ENCODE measurements at places on chromosomes 6 and 20.

DNA sequence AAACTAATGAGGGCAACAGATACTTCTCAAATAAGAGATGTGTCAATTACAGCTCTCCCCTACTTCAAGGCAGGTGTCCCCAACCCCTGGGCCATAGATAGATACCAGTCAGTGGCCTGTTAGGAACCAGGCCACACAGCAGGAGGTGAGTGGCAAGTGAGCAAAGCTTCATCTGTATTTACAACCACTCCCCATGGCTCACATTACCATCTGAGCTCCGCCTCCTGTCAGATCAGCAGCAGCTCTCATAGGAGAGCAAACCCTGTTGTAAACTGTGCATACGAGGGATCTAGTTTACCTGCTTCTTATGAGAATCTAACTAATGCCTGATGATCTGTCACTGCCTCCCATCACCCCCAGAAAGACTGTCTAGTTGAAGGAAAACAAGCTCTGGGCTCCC lies 422.1 kb downstream of the GJA1 start:
- no peak for DNase-seq

DNA sequence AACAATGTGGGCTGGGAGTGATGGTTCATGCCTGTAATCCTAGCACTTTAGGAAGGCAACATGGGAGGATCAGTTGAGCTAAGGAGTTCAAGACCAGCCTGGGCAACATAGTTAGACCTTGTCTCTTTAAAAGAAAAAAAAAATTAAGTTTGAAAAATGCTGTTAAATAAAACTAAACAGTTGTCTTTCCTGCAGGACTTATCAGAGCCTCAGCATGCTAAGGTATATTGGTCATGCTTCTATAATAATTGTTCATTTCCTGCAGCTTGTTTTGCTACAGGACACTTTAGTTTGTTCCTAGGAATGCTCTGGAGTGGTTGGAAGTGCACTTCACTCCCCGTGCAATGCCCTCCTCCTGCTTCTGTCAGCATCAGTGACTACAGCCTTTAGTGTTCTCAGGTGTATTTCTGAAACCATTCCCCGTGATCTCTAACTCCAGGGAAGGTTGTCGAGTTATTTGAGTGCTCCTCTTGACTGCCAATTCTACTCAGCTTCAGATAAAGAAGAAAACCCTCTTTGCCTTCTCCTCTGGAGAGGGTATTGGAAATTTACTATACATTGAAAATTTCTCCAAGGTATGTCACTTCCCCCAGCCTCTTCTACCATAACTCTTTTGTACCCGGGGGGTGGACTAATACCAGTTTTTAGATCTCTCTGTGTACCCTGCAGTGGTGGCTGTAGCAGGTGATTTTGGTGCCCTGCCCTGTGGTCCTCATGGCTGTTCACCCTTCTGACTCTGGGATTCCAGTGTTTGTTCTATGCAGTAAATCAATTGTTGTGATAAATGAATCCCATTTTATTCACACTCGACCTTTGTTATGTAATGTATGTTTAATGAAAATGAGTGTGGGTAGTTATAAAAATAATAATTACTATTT lies 33.8 kb downstream of the NHLRC1 start:
- no peak for DNase-seq

DNA sequence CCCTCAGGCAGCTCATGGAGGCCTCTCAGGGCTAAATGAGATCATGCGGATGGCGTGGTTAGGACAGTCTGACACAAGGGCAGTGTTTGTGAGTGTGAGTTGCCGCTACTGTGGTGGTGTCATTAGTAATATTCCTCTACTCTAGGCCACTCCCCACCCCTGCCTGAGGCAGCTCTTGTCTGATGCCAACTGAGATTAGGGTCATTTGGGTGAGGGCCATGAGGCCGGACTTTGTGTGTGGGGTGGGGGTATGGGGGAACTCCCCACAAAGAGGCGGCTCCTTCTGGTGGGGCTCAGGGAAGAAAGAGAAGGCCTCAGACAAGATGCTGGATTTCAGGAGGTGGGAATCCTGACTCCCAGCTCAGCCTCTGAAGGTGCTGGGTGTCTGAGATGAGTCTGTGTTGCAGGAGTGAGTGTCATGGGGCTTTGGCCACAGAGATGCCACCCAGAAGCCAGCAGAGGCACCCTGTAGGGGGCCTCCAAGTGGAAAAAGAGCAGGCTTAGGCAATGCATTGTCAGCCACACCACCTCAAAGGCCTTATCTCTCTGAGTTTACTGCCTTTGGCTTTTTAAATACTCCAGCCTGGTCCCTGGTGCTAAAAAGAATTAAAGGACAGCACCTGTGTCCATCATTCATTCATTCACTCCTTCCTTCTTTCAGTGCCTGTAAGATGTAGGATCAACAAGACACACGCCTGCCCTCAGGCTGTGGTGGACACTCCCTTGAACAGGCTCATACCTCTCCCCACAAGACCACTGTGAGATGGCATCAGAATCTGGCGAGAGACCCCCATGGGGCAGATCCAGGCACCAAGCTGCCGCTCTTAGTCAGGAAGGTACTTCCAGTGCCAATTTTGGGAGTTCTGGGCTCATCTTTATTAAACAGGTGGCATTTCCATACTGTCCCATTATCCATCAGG lies 175.2 kb downstream of the MRPL14 start:
- no peak for DNase-seq

DNA sequence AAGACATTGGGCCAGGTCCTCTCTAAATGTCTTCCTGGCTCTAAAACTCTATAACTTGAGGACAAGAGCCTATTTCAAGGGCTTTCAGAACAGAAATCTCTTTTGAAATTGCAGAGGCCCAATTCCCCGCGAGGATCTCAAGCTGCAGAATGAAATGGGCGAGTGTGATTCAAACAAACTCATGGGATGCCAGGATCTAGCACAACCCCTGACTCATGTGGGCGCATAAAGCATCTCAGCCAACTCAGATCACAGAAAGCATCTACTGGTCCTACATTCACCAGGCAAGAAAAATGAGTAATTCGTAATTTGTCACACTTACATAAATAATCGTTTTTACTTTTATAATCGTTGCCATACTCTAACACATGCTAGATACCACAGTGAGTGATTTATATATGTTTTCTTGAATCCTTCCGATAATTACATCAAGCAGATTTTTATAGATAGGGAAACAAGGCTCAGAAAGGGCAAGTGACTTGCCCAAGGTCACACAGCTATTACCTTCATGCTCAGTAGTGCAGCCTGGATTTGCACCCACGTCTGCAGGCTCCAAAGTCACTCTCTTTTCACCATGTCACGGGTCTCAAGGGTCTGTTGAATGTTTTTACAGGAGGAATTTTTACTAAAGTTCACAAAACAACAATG lies 26.2 kb downstream of the FOXF2 start:
- DNase-seq, result no peak

- no peak for DNase-seq
Measured at GRCh38 chr20:47126709-47127108, 229.8 kb downstream of the ZMYND8 start.

- no peak for DNase-seq
Measured at GRCh38 chr6:106906232-106906631, 68.3 kb downstream of the CD24 start.

DNA sequence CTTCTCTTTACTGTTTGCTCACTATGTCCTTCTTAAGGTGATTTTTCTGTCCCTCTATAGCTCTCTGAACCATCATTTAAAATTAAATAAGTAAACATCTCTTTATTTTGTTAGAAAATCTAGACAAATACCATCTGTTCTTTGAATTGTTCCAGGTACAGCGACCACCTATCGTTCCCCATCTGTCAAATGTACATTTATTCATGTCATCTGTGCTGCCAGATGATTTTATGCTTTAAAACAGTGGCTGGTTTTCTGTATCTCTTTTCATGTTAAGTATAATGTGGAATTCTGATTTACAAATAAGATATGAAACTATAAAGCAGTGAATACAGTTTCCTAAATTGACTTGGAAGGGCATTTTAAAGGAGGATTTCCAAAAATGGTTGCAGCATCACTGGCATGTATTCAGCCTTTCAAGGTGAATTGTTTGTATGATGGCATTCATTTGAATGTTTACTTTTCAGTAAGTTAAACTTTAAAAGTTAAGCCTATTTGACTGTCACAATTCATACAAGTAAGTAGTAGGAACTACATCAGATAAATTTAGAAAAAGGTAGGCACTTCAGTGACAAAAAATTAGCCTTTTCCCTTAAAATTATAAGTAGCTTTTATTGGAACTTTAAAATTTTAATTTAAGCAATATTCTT lies 92.6 kb upstream of the CLVS2 start:
- DNase-seq, result no peak

- DNase-seq, result no peak
Measured at GRCh38 chr20:63140514-63141433, 75.2 kb downstream of the YTHDF1 start.

DNA sequence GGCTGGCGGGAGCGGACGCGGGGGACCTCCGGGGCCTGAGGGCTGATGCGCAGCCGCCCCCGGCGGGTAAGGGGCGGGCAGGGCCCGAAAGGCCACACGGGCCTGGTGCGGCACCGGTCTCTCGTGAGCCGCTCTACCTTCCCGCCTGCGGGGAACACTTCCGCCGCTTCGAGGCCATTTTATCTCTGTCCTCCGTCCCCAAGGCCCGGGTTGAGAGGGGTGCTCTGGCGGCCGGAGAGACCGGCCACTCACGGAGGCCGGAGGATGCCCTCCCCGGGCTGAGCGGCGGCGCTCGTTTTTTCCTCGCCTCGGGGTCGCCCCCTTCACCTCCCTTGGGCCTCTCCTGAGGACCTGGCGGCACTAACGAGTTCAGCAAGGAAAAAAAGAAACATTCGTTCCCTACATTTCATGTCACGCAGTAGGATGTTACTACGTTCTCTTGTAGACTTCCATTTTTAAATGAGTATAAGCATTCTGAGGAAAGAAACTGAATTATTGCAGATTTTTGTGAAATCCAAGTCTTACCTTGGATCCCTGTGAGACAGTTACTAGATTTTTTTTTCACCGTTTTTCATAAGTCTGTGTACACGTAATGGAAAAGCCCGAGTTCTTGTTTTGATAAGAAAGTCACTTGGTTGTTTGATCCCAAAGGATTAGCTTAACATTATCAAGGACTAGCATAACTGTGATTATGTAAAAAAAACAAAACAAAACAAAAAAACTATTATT lies 575 bp downstream of the WTAP start:
- no peak for DNase-seq

DNA sequence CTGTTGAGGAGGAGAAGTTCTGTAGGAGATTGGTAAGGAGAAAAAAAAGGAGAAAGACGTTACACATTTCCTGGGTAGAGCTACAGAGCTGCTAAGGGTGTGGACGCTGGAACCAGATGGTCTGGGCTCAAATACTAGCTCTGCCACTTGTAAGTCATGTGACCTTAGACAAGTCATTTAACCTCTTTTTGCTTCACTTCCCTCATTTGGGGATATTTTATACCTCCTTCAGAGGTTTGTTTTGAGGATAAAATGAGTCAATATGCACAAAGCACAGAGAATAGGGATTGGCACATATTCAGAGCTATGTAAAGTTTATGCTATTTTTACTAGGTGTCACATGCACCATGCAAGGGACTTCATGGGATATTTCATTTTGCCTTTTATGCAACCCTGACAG lies 708.8 kb downstream of the DHX35 start:
- DNase-seq, result no peak

- no peak for DNase-seq
Measured at GRCh38 chr20:14498772-14499171, 161.4 kb upstream of the FLRT3 start.

DNA sequence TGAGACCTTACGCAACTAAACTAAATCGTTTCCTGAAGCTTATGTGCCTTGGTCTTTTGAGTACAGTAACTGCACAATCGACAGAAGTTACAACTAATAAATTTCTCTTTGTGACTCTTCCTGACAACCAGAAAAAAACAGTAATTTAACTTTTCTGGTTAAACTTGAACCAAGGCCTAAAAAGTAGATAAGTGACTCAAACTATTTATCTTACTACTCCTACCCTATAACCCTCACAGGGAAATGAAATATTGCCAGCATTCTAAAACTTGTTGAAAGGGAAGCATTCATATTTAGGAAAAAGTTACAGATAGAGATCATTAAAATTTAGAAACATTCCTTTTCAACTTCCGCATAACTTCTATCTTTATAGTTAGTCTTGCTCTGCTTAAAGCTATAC lies 1034.4 kb downstream of the EYS start:
- DNase-seq, result no peak

DNA sequence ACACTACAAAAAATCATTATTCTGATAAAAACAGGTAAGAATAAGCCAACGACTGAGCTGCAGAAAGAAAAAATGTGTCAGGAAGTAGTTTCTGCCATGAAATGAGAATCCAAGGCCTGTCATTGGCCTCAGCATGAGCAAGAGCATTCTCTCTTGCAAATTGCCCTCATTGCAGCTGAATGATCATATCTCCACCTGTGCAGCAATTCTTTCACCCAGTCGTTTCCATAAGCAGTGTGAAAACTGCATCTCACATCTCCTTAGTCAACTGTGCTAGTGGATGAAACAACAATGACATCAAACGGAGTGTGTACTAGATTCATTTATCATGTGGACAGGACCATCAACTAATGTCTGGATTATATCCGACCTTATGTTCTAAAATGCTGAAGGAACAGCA lies 88.2 kb upstream of the STXBP5 start:
- no peak for DNase-seq

- DNase-seq, result no peak
Measured at GRCh38 chr6:56618050-56618449, 24.6 kb downstream of the DST start.

DNA sequence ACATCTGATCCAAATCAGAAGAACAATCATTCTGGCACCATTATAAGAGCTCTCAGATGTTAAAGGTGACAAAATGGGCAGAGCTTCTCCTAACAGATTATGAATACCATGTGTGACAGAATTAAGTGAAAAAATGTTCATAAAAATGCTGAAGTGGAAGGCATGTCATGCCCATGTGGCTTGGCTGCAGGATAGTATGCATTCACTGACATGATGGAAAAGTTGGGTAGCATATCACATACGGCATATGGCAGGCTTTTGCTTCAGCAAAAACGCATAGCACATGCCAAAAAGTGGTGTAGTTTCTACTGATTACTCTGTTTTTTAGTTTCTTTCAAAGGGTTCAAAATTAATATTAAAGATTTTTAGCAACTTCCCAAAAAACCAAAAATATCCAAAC lies 731.5 kb upstream of the EPHA7 start:
- DNase-seq, result no peak

GRCh38 chr20:11810311-11811083 lies 107.2 kb upstream of the BTBD3 start:
- DNase-seq, result no peak

GRCh38 chr6:68760941-68761676 lies 126.0 kb downstream of the ADGRB3 start:
- no peak for DNase-seq

DNA sequence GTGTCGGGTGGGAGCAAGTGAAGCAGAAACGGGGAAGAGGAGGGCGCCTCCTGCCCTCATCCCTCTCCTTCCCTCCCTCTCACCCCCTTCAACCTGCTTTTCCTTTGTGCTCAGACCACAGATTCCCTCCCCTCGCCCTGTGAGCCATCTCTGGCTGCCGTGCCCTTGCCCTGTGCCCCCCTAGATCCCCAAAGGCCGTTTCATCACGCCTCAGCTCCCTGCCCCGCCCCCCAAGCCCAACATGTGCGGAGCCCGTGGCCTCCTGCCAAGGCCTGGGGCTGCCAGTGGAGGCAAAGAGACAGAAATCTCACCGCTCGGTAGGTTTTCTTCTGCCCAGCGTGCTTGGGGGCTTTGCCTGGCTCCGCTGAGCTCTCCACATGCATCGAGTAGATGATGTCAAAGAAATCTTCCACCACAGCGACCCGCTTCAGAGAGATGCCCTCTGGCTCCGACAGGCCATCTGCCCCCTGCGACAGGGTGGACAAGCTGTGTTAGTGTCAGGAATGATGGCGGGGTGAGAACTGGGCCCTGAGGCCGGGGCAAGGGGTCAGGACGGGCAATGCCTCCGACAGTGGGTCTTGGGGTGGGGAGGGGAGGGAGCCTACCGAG lies 57.6 kb downstream of the NOL4L start:
- DNase-seq, result no peak

Measured in activated effector memory CD4-positive, alpha-beta T cell treated with anti-CD3 and anti-CD28 coated beads, Interleukin-2, amount 50 U/mL, for 16 hours (primary cell).